ENCODE measurements at places on chromosomes 12 and 14.
A peak's percentile ranks its signal among the peaks of the same experiment; 100 is the strongest.

- DNase-seq = no peak
Measured at GRCh38 chr12:6550294-6551062, 5.4 kb downstream of the IFFO1 start.

DNA sequence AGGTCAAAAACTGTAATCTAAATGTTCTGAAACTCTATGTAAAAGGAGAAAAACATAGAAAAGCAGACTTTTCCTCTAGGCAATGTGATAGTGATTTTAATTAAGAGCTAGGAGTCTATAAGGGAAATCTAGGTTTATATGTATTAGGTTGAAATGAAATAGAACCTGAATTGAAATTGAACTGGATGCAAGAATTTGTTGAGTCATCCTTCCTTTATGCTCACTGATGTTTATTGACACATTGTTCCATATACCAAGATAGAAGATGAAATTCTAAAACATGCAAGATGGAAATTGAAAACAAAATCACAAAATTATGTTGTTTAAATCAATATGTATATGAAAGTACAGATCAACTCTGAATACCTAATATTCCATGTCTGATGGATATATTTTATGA, 170.4 kb upstream of the FLRT2 start:
- no peak for DNase-seq

DNA sequence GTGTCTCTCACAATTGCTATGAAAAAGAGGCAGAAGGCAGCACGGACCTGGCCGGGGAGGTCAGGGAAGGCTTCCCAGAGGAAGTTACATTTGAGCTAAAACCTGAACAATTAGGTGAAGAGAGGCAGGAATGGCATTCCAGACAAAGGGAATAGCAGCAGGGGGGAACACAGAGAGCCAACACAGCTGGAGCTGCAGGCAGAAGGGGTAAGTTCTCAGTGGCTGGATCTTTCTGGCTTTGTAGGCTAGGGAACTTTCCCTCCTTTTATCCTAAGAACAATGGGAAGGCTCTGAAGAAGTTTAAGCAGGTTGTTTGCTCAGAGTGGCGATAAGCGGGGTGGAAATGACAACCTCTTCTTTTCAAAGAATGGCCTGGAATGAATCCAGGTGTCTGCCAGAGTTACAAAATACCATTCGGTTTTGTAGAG, 100.0 kb downstream of the PRIMA1 start:
- DNase-seq = no peak

GRCh38 chr12:117590999-117591398, 229.6 kb upstream of the NOS1 start:
- DNase-seq = no peak

DNA sequence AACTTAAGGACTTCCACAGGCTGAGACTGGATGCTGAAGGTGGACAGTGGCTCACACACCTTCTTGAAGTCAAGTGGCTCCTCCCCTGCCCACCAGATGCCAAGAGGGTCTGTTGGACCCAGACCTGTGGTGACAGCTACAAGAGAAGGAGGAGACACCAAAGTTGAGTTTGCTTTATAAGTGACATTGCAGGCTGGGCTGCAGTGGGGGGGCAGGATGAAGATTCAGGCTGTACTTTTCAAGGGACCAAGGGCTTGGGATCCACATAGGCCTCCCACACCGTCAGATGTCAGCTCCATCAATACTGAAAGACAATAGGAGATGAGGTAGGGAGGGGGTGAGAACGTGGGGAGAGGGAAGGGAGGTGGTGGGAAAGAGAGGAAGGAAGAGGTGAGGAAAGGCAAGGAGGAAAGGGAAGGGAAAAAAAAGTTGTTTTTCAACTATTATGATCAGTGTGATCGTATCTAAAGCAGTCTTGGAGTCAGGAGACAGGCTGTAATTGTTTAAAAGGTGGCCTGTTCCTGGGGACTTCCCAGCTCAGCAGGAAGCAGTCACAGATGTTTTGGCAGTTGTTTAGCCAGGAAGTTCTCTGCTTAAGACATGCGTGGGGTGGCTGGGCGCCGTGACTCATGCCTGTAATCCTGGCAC, 84.1 kb upstream of the RESF1 start:
- DNase-seq = peak; percentile 6

GRCh38 chr14:38121320-38122020, 86.2 kb upstream of the SSTR1 start:
- no peak for DNase-seq

DNA sequence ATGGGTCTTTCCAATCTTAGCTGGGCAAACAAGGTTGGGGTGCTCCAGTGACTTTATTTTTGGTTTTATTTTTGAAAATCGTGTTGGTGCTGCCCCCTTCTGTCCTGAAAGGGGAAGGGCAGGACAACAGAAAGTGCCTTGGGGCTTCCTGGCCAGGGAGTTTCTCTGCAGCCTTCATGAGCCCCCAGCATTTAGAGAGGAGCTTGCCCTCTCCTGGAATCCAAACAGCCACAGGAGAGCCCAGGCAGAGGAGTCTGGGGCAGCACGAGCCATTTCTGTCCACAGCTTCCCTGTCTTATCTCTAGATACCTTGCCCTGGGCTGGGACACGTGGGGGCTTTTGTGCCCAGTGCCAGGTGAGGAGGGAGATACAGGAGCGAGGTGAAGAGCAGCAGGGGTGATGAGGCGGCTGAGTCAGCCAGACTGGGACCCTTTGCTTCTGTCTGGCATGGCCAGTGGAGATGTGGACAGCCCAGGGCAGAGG, 4.4 kb upstream of the C1RL start:
- no peak for DNase-seq

DNA sequence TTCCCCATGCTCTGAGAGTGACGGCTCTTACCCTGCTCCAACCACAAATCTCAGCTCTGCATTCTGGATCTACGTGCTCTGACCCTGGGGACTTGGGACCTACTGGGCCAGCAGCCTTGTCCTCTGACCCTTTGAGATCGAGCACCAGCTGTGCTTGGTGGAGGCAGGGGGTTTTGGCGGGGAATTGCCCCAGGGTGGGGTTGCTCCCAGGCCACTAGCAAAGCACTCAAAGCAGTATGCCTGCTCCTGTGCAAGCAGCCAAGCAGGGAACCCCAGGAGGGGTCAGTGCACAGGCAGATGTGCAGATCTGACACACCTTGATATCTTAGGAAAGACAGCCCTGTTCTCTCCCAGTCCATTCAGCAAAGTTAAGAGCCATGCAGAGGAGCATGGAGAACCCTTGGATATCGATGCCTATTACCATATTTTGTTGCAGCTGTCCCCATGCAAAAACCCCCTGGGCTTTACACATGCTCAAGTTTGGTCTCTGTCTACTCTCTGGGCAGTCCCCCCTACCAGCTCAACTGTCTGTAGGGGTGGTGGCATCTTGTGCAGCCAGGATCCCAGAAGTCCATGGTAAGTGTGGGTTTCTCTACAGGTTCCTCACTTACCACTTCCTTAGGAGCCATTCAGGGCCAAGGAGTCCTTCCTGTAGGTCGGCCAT, 319.0 kb downstream of the TMTC2 start:
- no peak for DNase-seq

DNA sequence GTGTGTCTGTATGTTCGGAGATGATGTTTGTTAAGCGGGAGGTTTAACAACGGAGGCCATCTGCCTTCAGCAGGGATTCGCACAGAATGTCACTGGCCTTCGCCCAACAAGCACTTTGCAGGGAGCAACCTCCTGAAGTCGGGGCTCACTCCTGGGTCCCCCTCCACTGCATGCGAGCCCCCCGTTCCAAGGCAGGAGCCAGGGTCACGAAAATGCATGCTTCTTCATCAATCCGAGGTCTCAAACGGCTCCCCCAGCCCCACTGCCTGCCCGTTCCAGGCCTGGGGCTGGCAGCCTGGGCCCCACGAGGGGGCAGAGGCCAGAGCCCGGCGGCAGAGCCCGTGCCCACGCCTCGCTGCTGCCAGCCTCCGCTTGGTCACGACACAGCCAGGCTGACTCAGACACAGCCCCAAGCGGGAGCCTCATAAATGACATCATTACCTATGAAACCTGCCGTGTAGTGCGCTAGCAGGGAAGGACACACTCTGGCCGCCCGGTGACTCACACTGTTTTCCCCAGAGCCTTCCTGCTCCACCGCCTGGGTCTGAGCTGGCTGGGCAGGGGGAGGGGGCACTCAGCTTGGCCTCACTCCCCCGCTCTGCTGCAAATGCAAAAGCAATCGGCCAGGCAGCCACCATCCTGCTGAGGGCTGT, 169.5 kb upstream of the RTL1 start:
- DNase-seq = no peak

DNA sequence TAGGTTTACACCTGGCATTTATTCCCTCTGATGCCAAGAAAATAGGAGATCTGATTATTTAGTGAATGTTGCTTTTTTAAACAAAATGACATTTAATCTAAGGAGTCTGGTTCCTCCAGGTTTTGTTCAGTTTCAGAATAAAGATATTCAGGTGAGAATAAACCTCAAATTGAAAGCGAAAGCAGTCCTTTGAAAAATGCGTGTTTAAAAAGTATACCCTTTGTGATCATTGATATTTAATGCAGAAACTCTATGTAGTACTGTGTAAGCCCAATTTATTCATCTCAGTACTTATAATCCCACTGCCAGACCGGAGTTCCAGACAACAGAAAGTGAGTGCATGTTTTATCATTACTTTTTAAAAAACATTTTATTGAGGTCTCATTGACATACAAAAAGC, 210.2 kb downstream of the KCNC2 start:
- no peak for DNase-seq

- peak; percentile 29 for DNase-seq
Measured at GRCh38 chr12:55072083-55072482, 52.3 kb downstream of the NEUROD4 start.

DNA sequence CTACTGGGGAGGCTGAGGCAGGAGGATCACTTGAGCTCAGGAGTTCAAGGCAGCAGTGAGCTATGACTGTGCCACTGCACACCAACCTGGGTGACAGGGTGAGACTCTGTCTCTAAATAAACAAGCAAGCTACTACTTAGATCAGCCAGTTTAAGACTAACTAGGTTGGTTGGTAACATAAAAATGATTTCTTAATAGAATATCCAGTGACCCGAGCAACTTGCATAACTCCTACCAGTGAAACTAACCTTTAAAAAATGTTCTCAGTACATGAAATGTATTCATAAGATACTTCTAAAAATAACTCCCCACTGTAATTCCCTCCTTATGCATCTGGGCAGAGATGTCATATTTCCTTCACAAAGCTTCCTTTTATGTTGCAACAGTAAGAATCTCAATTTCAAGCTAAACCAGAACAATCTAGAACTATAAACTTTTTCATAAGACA, 15.9 kb downstream of the TAOK3 start:
- DNase-seq = no peak

DNA sequence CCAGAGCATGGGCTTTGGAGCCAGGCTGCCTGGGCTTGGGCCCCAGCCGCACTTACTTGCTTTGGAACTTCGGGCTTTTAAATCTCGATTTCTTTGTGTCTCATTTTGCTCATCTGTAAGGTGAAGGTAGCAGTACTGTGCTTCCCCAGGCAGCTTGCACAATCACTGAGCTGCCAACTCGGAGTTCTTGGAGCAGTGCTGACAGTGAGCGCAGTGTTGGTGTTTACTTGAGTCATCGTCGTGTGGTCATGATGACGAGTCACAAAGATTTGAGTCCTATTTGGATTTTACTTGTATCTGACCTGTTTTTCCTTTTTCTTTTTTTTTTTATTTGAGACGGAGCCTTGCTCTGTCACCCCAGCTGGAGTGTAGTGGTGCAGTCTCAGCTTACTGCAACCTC, 31.3 kb upstream of the ATF1 start:
- DNase-seq = no peak

DNA sequence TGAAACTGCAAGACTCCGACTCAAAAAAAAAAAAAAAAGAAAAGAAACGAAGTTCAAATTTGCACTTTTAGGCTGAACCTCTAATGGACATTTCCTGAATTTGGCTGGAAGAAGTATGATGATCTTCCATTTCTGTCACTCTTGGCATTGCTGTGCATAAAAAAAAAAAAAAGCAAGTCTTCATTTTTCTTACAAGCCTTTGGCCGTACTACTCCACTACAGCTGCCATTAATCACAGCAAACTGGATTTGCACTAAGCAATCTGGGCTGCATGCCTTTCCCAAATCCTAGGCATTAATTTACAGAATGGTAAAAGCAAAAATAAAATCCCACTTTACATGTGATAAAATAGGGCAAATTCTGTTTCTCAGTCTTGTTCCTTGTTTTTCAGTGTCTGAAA, 7.1 kb downstream of the CSRP2 start:
- DNase-seq = no peak

GRCh38 chr12:103386451-103386850, 109.3 kb downstream of the C12orf42 start:
- DNase-seq = no peak

DNA sequence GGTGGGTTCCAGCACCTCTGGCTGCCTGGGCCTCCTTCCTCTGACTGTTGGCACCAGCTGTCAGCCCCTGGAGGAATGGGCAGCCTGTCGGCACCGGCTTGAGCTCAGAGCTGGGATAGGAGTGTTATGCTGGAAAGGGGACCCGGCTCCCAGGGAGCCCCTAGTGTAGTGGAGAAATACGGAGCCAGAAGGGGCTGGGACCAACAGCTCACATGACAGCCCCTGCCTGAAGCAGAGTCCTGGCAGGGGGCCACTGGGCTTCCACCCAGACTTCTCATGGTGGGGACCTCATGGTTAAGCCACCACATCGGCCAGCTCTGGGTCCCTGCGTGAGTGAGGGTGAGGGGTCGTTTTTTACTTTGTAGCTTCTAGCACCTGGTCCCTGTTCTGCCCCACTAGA, 174.5 kb downstream of the TSPAN9 start:
- no peak for DNase-seq

DNA sequence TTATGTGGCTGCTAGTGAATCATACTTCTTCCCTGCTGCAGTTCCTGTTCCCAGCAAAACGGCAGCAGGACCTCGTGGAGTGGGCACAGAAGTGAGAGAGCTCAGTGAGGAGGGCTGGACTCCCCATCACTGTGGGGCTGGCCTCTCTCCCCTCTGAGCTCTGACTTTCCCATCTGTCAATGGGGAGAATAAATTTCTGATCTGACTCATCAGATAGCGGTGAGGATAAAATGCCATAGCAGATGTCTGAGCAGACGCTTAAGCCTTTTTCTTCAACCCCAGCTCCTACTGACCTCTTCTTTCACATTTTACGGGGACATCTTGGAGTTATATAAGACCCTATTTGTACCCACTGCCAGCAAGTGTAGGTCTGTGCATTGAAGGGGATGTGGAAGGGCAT, 116.6 kb downstream of the CRACR2A start:
- no peak for DNase-seq

- DNase-seq = no peak
Measured at GRCh38 chr12:132327336-132328171, 1.8 kb downstream of the GALNT9 start.

DNA sequence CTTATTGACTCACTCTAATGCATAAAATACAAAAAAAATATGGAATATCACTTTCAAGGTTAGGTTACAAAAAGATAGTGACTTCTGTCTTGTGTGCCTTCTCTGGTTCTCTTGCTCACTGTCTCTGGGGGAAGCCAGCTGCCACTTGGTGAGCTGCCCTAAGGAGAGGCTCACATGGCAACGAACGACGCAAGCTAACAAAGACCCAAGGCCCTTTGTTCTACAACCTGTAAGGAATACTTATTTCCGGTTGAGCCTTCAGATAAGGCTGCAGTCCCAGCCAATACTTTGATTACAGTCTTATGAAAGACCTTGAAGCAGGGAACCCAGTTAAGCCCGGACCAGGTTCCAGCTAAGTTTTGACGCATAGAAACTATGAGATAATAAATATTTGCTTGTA, 242.4 kb upstream of the TBX3 start:
- no peak for DNase-seq
